Parietal lobe (tissue), 2 donors: ENCODE measurements at places on chromosomes 2 and 18. TPM values are rescaled to one million over a fixed set of nuclear protein-coding genes. Genes with fewer than 3 reads are reported as not detected.

NEDD4L gene
- 434 TPM for total RNA-seq

CDK15 gene
- not detected for total RNA-seq

MC2R gene
- not detected for total RNA-seq

FAP gene
- 1.3 TPM for total RNA-seq

GALNT14 gene
- total RNA-seq = 16.0 TPM

MEP1B gene
- not detected for total RNA-seq

UGT1A4 gene
- not detected for total RNA-seq

MROH2A gene
- total RNA-seq = not detected

MREG gene
- 2.8 TPM for total RNA-seq

ALK gene
- total RNA-seq = 2.5 TPM

RMC1 gene
- total RNA-seq = 32.6 TPM

RPL37A gene
- 1,842 TPM for total RNA-seq

FZD7 gene
- 7.2 TPM for total RNA-seq

LGALSL gene
- 31.6 TPM for total RNA-seq

ACMSD gene
- total RNA-seq = not detected

LOXHD1 gene
- 0.31 TPM for total RNA-seq

TEX44 gene
- not detected for total RNA-seq
